ENCODE measurements at places on chromosomes 1 and 21.

DNA sequence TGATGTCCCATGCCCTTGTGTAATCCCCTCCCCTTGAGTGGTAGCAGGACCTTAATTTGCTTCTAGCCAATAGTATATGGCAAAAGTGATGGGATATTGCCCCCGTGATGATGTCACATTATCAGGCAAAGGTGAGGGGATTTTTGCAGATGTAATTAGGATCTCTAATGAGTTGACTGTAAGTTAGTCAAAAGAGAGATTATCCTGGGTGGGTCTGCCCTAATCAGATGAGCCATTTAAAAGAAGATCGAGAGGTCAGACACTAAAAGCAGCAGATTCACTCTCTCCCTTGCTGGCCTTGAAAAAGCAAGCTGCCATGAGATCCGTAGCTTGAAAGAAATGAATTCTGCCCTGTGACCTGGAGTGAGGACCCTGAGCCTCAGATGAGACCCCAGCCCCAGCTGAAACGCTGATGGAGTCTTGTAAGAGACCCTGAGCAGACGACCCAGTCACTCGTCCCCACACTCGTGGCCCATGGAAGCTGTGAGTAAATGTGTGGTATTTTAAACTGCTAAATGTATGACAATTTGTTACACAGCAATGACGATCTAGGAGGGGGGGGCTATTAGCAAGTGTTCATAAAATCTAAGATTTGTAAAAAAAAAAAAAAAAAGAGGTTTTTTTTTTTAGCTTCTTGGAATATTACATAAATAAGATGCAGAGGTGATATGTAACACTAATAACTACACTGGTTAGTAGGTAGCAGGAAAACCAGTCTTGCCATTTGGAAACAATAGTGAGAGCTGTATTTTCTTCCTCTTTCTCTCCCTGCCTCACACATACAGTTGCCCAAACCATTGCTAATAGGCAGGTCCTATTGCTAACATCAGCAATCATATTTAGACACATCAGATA lies 50.3 kb upstream of the TARBP1 start:
- no peak for DNase-seq

DNA sequence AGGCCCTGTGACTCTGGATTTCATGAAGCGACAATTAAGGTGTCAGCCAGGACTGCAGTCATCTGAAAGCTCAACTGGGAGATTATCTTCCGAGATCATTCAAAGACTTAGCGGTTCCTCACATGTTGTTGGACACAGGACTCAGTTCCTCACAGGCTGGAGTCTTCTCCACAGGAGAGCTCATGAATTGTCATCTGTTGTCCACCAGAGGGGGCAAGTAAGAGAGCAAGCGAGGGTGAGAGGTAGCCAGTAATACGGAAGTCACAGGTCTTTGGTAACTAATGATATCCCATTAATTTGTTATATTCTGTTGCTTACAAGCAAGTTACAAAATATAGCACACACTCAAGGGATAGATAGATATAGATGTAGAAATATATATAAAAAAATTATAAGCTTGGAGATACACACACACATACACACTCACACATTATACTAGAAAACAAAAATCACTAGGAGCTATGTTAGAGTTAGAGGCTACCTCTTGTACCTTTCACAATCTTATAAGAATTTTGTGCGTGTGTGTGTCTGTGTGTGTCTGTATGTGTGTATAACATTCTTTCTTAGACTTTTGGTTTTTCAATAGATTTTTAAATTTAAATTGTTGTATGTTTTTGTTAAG lies 1695.3 kb downstream of the BRINP3 start:
- no peak for DNase-seq

- DNase-seq = no peak
Measured at GRCh38 chr1:110734133-110734680, 59.5 kb upstream of the KCNA3 start.

DNA sequence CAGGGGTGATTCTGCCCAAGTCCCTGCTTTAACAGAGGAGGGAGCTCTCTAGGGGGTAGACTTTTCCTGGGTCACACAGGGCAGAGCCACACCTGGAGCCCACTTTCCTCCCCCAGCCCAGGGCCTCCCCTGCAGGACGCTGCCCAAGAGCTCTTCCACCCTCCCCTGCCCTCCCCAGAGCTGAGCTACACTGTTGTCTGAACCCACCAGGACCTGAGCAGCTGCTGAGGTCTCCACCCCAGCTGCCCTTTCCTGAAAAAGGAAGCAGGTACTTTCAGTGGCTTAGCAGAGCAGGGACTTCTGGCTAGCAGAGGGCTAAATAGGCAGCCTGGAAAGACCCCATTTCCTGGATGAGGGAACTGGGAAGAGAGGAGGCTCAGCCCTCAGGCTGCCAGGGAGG lies 169.3 kb upstream of the ETV3 start:
- no peak for DNase-seq

GRCh38 chr1:67736750-67737149 lies 51.7 kb downstream of the GADD45A start:
- DNase-seq = no peak

- no peak for DNase-seq
Measured at GRCh38 chr1:117295001-117295400, 72.2 kb upstream of the MAN1A2 start.
